ENCODE measurements at places on chromosomes 2 and 18.

- no peak for DNase-seq
Observed at GRCh38 chr2:109721626-109722025, 72.5 kb upstream of the RGPD5 start.

DNA sequence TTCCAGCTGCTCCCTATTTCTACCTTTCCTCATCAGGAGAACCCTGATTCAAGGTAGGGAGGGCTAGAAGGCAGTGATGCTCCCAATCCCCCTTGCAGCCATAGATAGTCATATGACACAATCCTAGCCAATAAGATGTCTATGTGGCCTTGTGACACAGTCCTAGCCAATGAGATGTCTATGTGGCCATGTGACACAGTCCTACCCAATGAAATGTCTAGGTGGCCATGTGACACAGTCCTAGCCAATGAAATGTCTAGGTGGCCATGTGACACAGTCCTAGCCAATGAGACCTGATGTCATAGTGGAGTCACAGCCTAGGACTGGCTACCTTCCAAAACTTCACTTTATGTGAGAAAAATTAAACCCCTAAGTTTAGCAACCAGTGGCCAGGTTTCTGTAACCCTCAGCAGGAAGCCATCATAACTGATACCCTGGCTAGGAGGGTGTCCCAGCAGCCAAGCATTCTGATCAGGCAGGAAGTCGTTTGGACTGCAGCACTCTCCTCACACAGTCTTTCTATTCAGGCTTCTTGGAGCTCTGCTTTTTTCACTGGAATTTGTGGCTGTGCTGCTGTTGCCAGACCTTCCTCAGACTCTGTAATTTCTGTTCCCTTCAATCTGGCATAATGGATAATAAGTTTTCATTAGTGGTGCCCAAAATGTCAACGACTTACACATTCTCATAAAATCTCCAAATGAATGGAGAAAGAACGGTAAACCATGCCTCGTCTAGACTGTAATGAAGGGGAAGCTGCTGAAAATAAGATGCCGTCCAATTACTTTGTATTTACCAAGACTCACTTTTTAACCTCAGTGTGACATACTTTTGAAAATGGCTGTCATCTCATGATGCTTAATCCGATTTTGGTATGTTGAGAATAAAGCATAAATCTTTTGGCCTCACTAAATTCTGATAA, 165.0 kb upstream of the NCKAP5 start:
- DNase-seq: no peak

GRCh38 chr2:126722546-126722945, 66.6 kb downstream of the GYPC start:
- no peak for DNase-seq

GRCh38 chr18:60667016-60667415, 294.4 kb upstream of the MC4R start:
- DNase-seq: no peak

- DNase-seq: no peak
Observed at GRCh38 chr2:48197618-48198017, 291.3 kb upstream of the FBXO11 start.

- no peak for DNase-seq
Observed at GRCh38 chr2:164710837-164711765, 89.8 kb upstream of the GRB14 start.

DNA sequence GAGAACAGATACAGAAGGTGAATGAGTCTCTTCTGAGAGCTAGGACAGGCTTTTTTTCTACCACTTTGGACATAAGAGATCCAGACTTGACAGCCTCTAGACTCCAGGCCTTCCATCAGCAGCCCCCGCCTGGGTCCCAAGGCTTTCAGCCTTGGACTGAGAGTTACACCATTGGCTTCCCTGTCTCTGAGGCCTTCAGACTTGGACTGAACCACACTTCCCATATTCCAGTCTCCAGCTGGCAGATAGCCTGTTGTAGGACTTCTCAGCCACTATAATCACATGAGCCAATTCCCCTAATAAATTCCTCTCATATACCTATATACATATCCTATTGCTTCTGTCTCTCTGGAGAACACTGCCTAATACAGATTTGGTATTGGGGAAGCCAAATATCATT, 128.2 kb downstream of the MCFD2 start:
- DNase-seq: no peak

- DNase-seq: peak; percentile 56
Observed at GRCh38 chr18:62187543-62188510, 772 bp downstream of the RELCH start.

GRCh38 chr2:28683100-28683706, 68.4 kb upstream of the PPP1CB start:
- no peak for DNase-seq

DNA sequence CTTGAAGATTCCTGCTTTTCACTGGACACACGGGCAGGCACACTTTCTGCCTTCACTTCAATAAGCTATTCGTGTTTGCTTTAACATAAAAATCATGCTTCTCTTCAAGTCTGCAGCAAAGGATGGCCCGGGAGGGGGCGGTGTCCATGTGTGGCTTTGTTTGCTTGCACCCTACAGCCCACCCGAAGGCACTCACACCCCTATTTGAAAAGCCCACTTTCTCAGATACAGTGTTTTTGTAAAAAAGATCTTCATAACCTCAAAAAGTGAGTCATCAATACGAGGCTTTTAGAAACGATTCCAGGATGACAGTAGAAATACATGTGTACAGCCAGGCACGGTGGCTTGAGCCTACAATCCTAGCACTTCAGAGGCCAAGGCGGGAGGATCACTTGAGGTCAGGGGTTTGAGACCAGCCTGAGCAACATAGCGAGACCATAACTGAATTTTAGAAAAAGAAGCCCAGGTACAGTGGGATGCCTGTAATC, 36.5 kb upstream of the HPCAL1 start:
- no peak for DNase-seq

- no peak for DNase-seq
Observed at GRCh38 chr18:39604836-39605235, 2039.2 kb upstream of the CELF4 start.

GRCh38 chr2:139237023-139237422, 456.8 kb upstream of the NXPH2 start:
- no peak for DNase-seq

DNA sequence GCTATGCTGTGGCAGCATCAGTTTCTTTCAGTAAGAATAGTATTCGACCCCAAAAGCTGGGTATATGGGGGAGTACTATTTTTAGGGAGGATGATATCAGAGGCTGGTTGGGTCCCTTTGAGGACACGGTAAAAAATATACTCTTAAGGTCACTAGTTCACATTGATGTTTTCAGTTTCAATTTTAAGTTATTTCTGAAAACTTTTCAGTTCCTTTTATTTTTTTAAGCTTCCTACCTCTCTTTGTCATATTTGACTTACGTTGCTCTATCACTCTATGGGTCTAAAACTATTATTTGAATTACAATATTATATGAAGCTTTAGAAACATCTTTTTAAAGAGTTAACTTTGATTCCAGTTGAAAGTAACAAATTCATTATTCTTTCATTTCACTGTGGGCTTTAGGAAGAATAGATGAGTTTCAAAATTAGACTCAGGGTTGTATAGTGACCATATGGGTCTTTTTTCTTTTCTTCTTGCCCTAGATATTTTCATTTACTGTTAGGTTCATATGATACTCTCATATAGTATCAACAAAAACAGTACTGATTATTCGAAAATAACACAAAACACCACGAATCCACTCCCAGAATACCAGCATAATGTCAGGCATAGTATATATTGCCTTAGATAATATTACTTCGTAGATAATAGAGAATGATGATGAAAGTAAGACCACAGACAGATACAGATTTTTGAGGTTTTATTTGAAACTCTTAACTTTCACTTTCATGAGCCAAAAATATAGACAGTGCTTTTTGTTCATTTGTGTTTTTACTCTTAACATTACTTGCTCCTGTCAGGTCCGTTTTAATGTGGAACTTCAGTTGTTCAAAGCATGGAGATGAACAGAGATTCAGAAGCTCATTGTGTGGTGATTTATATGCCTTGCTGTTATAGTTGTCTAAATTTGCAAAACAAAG, 9.8 kb downstream of the RMDN2 start:
- DNase-seq: no peak

DNA sequence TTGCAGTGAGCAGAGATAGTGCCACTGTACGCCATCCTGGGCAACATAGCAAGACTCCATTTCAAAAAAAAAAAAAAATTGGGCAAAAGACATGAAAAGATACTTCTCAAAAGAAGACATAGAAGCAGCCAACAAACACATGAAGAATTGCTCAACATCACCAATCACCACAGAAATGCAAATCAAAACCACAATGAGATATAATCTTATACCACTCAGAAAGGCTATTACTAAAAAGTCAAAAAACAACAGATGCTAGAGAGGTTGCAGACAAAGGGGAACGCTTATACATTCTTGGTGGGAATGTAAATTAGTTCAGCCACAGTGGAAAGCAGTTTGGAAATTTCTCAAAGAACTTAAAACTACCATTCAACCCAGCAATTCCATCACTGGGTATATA, 43.1 kb upstream of the CHAC2 start:
- no peak for DNase-seq

- DNase-seq: no peak
Observed at GRCh38 chr2:149767516-149767974, 180.0 kb upstream of the MMADHC start.

DNA sequence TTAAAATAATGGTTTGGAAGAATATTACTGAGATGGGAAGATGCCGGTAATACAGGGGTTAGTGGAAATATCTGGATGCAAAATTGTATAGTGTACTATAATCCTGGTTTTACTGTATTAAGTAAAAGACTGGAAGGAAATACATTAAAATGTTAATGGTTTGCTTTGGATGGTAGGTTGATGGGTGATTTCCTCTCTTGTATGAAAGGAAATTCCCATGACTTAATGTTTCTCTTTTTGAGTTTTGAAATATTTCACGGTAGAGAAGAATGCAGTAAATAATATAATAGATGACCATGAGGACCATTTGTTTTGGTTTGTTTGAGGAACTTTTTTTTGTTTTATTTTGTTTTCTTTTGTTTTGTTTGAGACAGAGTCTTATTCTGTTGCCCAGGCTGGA, 8.2 kb downstream of the SPTBN1 start:
- no peak for DNase-seq

DNA sequence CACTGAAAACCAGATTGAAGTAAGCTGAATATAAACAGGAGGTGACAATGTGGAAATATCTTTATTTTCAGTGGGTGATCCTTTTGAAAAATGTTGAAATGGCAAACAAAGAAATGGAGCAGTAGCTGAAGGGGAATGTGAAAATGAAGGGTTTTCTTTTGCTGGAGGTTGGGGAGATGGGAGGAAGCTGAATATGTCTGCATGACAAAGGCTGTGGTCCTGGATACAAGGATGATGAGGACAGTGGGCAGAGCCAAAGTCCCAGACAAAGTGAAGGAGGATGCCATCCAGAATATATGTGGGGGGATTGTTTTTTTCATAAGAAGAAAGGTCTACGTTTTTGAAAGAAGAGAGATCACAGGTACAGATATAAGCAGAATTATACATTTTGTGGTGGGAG, 6.7 kb downstream of the ALS2 start:
- DNase-seq: no peak

DNA sequence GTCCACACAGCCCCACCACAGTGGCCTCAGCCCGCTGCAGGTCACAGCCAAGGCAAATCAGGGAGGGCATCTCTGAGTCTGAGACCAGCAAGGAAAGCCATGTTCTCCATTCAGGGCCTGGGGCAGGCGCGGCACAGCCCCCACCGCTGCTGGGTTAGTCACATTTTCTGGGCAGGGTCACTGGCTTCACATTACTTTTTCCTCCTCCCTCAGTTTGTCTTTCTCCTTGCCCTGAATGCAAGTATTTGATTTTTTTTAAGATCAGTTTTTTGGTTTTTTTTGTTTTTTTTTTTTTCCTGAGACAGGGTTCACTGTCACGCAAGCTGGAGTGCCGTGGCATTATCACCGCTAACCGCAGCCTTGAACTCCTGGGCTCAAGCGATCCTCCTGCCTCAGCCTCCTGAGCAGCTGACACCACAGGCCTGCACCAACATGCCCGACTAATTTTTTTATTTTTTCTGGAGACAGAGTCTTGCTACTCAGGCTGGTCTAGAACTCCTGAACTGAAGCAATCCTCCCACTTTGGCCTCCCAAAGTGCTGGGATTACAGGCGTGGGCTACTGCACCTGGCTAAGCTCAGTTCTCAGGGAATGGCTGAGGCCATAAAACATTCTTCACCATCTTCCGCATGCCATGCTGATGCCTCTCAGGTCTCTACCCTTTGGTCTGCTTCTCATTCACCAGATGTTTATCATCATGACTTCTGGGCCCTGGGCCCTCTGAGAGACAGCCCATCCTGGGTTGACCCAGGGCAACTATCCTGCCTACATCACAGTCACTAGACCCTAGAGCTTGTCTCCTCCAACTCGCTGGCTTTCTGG, 628 bp upstream of the CAPG start:
- DNase-seq: no peak

DNA sequence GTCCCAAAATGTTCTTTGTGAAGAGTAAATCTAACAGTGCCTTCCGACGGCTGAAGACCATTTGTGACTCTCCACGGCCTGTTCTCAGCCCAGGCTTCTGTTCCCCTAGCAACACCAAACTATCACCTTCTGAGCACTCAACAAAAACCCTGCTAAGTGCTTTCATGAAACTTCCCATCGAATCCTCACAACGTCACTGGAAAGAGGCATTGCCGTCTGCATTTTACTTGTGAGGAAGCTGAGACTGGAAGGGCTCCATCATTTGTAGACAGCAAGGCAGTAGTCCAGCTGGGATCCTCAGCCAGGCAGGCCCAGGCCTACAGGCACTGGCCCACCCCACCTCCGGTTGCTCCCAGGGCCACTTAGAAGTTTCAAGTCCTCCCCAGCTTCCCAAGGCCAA, 97.8 kb upstream of the POU3F3 start:
- DNase-seq: no peak

GRCh38 chr18:7325126-7325430, 94.2 kb downstream of the LRRC30 start:
- DNase-seq: no peak

GRCh38 chr2:239756031-239756789, 268.9 kb downstream of the NDUFA10 start:
- no peak for DNase-seq

- no peak for DNase-seq
Observed at GRCh38 chr18:313931-314330, 46.1 kb upstream of the THOC1 start.

- no peak for DNase-seq
Observed at GRCh38 chr2:225027061-225027762, 15.1 kb downstream of the DOCK10 start.

DNA sequence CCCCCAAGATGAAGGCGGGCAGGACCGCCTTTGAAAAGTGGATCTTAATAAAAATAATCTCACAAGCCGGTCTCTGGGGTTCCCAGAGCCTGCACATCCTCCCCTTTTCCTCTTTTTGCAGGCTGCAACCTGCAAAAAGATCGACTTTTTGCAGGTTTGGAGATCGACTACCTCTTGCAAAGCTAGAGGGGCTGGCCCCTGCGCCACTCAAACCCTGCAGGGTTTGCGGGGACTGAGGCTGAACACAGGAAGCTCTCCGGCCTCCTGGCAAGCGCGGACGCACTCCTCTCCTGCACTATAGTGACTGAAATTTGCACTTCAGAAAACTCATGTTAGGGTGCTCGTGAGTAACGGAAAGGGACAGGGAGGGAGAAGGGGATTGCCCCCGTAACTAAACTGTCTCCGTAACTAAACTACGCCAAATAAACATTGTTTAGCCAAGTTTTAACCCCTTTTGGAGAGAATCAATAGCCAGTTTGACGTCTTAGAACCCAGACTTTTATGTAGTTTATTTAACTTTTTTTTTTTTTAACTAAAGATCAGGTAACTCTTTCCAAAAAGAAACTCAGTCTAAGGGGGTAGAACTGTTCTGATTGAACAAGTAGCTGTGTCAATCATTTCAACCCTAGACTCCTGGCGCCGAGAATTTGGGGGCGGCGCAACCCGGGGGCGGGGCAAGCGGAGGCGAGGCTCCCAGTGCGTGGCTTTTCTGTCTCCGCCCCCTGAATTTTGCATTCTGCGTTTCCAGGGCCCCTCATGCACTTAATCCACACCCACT, 2.5 kb downstream of the IGFBP5 start:
- peak; percentile 85 for DNase-seq
